ENCODE measurements at places on chromosomes 5 and 9.

DNA sequence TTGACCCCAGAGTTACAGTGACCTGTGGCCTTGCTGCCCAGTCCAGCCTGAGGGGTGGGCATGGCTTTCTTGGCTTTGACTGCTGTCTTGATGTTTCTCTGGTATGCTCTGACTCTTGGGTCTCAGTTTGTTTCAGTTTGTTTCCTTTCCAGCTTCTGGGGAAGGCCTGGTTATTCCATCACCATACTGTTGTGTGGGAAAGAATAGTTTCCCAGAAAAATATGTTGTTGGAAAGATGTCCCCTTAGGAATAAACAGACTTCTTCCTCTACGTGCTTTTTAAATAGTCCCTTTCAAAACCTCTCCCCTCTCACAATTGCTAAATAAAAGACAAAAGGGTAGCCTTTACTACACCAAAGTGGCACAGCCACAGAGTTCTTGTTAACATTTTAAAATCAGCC, 49.5 kb downstream of the EGFLAM start:
- no peak for DNase-seq

DNA sequence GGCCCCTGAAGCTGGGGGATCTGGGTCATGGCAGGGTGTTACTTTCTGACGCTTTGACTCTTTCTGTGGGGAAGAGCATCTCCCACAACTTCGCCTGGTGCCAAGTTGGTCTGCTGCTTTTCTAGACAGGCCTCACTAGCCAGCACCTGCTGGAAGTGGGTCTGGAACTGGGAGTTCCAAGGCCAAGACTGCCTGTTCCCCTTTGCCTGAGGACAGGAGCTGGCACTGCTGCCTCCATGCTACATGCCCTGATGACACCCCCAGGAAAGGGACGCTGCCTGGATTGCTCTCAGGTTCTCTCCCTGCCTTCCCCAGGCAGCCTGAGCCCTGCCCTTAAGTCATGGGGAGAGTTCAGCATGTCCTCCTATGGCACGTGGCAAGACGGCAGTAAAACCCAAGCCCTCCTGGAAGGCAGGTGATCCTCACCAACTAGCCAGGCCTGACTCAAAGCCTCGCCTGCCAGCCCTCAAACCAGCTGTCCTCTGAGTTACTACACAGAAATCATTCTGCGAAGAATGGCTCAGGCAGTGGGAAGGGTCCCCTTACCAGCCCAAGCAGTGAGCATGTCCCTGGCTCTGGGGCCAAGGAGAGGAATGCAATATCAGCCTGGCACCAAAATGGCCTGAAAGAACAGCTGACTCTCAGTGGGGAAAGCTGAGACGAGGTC, 35.8 kb downstream of the SEC61B start:
- DNase-seq: no peak

DNA sequence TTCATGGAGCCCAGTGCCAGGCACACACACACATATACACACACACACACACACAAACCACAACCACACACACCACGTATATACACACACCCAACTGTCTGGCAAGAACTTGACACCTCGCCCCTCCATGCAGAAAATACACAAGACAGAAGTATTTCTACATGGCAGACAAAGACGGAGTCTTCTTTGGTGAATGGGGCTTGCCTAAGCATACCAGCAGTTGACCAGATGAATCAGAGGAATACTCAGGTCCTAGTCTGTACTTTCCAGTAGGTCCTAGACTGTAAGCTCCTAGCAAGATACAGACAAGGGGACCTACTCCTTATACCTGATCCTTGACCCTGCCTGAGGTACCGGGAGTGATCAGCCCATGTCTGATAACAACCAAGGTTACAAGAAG, 60.1 kb downstream of the SIL1 start:
- DNase-seq: no peak

GRCh38 chr9:70746760-70747159, 332.3 kb upstream of the KLF9 start:
- no peak for DNase-seq

DNA sequence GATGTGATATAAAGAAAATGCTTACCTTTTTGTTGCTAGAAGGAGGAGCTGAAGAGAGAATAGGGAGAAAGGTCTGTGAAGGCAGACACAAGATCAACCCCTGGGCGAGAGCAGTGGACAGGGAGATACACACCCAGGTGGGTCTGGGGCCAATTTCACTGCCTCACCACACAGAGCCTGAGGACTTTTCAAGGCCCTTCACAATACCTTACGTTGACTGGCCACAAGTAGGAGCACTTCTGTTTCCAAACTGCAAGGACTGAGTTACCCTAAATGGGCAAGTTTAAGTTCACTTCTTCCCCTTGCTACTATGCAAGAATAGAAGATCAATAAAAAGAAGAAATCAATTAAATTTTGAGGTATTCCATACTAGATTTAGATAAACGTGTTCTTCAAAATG, 174.5 kb upstream of the SLC12A2 start:
- no peak for DNase-seq

- no peak for DNase-seq
Measured at GRCh38 chr5:14812166-14812565, 59.4 kb downstream of the ANKH start.
